CD4-positive, alpha-beta T cell (primary cell): ENCODE measurements at places on chromosomes 5 and 9. TPM values are rescaled to one million over a fixed set of nuclear protein-coding genes. Genes with fewer than 3 reads are reported as not detected.

DNA sequence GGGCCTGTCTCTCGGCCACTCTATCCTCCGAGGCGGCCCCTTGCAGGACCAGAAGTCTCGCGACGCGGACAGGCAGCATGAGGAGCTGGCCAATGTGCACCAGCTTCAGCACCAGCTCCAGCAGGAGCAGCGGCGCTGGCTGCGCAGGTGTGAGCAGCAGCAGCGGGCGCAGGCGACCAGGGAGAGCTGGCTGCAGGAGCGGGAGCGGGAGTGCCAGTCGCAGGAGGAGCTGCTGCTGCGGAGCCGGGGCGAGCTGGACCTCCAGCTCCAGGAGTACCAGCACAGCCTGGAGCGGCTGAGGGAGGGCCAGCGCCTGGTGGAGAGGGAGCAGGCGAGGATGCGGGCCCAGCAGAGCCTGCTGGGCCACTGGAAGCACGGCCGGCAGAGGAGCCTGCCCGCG is 283.5 kb downstream of the ARHGEF28 start:
- DNase-seq: no peak

GRCh38 chr5:54761213-54761701 is 224.1 kb downstream of the ESM1 start:
- DNase-seq: no peak

DNA sequence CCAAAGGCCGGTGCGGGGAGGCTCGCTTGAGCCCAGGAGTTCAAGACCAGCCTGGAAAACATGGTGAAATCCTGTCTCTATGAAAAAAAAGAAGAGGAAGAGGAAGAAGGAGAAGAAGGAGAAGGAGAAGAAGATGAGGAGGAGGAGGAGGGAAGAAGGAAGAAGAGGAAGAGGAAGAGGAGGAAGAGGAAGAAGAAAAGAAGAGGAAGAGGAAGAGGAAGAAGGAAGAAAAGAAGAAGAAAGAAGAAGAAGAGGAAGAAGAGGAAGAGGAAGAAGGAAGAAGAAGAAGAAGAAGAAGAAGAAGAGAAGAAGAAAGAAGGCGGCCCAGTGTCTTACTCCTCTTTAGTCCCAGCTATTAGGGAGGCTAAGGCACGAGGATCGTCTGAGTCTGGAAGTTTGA is 44.8 kb upstream of the XPA start:
- no peak for DNase-seq

AMBP gene
- not detected for total RNA-seq
